ENCODE measurements at places on chromosomes 16 and 17.
A peak's percentile ranks its signal among the peaks of the same experiment; 100 is the strongest.

DNA sequence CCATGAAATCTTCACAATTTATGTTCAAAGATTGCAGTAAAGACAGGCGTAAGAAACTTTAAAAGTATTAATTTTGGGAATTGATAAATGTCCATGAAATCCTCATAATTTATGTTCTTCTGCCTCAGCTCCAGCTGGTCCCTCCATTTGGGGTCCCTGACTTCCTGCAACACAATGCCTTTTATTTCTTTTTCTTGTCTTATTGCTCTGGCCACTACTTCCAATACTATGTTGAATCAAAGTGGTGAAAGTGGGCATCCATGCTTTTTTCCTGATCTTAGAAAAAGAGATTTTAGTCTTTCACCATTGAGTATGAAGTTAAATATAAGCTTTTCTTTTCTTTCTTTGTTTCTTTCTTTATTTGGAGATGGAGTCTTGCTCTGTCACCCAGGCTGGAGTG is 14.3 kb downstream of the TAT start:
- DNase-seq, result no peak

DNA sequence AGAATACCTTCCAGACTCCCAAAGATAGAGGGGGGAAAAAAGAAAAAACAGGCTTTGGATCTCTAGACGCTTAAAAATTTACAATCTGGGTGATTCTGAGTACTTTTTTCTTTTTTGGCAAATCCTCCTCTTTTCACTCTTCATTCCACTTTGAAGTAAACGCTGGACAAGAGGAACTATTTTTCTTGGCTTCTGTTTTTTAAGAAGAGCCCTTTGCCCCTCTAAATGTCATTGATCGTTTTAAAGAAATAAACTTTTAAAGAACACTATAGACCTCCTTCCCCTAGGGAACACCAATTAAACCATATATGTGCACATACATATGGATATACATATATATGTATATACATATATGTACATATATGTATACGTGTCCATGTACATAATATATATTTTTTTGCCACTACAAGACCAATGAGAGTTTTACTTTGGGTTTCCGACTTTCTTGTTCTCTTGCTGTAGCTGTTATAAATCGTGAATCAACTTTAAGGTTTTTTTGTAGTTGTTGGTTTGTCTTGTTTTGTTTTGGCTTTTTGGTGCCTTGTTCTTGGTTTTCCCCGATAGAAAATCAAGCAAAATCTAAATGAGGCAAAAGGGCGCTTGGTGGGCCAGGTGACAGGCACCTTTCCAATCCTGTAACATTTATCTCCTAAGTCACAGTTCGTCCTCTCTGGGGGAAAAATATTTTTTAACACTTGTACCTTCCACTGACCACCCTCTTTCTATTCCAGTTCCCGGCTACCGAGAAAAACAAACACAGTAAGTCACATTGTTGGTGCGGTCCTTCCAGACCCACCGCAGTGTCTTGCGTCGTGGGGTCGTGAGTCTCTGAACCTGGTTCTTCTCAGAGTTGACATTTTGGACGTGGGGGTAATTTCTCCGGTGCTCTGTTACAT is 4.4 kb downstream of the FOXF1 start:
- DNase-seq, result no peak

- DNase-seq, result no peak
Measured at GRCh38 chr16:54053891-54054820, 232.4 kb downstream of the IRX3 start.

GRCh38 chr16:49023050-49023449 is 258.6 kb downstream of the CBLN1 start:
- no peak for DNase-seq

DNA sequence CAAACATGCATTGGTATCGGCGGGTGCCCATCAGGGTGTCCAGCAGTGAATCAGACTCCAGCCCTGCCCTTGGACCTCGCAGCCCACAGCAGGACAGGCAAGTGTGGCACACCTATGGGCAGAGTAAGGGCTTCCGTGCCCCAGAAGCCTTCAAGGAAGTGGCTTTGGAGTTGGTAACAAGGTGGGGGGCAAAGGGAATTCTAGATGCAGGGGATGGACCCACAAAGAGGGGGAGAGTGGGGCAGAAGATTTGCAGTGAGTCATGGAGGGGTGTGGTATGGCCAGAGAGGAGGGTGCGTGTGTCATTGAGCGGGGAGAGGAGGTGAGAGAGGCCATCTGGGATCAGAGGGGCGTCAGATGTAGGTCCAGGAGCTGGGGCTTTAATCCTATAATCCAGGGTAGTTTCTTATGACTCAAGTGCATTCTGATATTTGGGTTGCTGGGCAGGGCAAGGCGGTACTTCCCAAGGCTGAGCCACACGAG is 8.5 kb upstream of the SPNS2 start:
- DNase-seq, result no peak

DNA sequence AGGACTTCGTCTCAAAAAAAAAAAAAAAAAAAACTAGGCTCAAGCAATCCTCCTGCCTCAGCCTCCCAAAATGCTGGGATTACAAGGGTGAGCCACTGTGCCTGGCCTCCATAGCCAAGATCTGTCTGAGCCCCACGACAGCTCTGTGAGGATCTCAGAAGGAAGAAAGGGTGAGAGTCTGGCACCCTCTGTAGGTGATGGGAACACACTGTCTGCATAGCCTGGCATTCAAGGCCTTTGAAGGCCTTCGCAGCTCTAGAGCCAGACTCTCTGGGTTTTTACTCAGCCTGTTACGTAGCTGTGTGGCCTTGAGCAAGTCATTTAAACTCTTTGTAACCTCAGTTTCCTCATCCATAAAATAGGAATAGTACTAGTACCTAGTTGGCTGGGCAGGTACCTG is 6.3 kb upstream of the XPO6 start:
- peak; percentile 76 for DNase-seq

DNA sequence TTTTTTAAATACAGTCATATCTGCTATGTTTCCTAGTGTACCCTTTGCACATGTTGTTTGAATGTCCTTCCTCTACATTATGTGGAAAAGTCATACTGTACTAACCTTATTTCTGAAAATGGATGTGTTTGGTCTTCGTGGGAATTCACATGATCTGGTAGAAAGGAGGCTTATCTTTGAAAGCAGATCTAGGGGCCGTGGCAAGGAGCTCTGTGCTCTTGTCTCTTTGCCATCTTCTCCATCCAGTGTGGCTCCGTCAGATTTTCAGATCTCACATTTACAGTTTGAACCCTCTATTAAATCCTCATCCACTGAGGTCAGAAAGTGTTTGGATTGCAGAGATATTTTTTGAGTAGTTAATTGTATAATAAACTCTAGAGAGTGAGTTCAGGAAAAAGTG is 32.9 kb downstream of the MAP2K4 start:
- no peak for DNase-seq

DNA sequence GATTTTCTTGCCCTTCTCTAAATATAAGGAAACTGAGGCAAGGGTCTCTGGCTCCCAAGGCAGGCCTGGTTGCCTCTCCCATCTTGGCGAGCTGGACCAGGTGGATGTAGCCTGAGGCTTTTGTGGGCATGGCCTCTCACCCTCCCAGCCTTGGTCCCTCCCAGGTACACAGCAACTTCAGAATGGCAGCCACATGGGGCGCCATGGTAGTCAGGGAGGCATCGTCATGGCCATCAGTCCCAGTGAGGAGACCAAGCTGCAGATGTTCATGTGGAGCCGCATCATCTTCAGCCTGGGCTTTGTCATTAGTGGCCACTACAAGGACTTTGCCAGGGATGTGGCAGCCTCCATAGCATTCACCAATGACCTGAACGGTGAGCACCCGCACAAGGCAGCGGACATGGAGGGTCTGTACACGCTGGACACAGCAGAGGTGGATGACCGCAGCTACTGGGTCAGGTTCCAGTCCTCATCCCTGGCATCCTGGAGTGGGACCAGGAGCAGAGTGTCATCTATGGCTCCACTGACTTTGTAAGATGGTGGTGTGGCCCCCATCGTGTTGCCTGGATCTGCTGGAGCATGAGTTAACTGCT is 165.8 kb upstream of the ZNF267 start:
- DNase-seq, result no peak

DNA sequence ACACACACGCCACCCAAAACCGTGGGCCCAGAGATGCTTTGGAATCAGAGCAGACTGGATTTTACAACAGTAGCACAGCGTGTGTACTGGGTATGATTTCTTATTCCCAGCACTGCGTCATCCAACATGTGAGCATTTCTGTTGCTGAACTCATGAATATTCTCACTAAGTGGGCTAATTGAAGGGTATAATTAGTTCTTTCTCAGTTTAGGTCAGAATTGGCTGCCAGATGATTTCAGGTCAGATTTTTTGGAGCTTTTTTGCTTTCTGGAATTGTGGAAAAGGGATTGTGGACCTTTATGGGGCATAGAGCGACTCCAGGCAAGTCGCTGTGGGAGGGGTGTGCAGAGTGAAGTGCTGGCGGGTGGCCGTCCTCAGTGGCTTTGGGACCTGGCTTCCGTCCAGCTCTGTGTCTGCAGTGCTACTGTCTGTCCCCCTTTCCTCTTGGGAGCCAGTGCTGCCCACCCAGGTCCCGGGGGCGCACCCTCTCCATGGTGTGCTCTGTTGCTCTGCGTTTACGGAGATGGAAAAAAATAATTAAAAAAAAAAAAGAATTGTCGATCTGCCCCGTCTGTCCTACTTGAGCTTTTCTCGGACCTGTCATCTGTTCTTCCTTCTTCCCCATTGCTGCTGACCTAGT is 25.0 kb downstream of the FOXK2 start:
- no peak for DNase-seq

- DNase-seq, result no peak
Measured at GRCh38 chr16:79612207-79612606, 11.7 kb upstream of the MAF start.

GRCh38 chr16:74226338-74226954 is 70.2 kb upstream of the PSMD7 start:
- DNase-seq, result no peak

Data from CD4-positive, alpha-beta T cell treated with Interleukin-6 for 4 hours (primary cell).